Spinal cord (tissue), 10 donors: ENCODE measurements at places on chromosomes 1 and 21. TPM values are rescaled to one million over a fixed set of nuclear protein-coding genes. Genes with fewer than 3 reads are reported as not detected.
A peak's percentile ranks its signal among the peaks of the same experiment; 100 is the strongest.

TEDDM1 gene
- total RNA-seq, result not detected

DNA sequence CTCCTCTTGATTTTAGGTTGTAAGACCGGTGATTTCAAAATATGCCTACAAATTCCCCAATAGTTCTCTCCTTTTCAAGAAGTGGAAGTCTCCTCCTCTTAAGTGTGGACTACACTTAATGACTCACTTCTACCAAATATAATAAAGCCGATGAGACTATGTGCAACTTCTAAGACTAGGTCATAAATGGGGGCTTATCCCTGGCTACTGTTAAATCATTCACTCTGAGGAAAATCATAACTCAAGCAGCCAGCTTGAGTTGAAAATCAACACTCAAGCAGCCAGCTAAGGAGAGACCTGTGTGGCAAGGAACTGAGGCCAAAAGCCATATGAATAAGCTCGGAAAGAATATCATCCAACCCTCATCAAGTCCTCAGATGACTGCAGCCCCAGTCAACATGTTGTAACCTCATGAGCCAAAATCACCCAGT is 49.6 kb upstream of the PSMG1 start:
- DNase-seq, result no peak

DNA sequence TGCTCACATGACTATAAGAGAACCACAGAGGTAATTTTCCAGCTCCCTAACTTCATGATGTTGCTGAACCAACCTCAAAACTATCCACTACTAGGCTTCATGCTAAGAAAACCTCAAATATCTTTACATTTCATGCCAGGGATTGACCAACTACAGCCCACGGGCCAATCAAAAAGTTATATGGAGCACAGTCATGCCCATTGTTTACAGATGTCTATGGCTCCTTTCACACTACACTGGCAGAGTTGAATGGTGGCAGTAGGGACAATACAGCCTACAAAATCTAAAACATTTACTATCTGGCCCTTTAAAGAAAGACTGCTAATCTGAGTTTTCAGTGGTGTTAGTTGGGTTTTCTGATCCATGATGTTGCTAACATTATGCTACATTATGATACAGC is 154.8 kb downstream of the TM2D1 start:
- DNase-seq, result no peak

CLCA4 gene
- 0.17 TPM for total RNA-seq

- DNase-seq, result peak; percentile 19
These were observed 42.3 kb downstream of the LACTBL1 start for GRCh38 chr1:22930240-22930912.

TIE1 gene
- total RNA-seq, result 32.3 TPM

GRCh38 chr1:18649693-18650370 is 19.2 kb downstream of the PAX7 start:
- no peak for DNase-seq

HRNR gene
- total RNA-seq, result not detected

DNA sequence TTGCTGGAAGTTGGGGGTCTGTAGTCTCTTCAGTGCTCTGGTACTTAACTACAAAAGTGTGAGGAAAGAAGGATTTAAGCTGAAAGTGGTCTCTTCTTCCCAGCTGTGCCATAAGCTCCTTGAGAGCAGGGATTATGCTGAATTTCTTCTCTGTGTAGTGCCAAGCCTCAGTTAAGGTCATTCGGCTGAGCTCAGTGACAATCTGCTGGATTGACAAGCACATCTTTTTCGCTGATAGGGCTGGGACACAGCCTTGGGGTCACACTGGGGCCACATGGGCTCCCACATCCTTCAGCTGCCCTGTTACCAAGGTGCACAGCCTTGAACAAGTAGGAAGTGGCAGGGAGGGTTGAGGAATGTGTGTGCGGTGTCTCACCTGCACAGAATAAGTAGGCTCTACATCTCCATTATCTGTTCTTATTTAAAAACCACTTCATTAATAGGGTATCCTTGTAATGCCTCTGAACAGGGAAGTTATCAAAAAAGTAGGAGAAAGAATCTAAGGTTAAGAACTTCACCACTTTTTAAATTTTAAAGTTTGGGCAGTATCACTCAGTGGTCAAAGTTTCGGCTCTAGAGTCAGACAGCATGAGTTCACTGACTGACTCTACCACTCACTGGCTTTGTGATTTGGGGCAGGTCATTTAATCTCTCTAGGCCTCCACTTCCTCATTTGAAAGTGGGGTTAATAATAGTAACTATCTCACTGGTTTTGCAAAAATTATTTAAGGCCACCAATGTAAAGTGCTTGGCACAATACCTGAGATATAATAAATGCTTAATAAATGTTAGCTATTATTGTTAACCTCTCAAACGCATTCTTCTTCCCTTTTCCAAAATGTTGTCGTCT is 10.3 kb downstream of the ZBTB40 start:
- DNase-seq, result no peak

- DNase-seq, result no peak
These were observed 178.2 kb upstream of the SGIP1 start for GRCh38 chr1:66355756-66356155.

- no peak for DNase-seq
These were observed 30.3 kb upstream of the PPP2R5A start for GRCh38 chr1:212254853-212255363.

BCAN gene
- total RNA-seq, result 240 TPM

- DNase-seq, result no peak
These were observed 18.6 kb downstream of the SLC2A5 start for GRCh38 chr1:9050803-9051202.

- no peak for DNase-seq
These were observed 9.4 kb upstream of the KIF14 start for GRCh38 chr1:200629876-200630514.

- no peak for DNase-seq
These were observed 126.4 kb downstream of the COL24A1 start for GRCh38 chr1:86030180-86030579.

OXCT2 gene
- total RNA-seq, result 3.0 TPM

ACTA1 gene
- total RNA-seq, result 1.7 TPM

SLC35F3 gene
- total RNA-seq, result 13.5 TPM

DNA sequence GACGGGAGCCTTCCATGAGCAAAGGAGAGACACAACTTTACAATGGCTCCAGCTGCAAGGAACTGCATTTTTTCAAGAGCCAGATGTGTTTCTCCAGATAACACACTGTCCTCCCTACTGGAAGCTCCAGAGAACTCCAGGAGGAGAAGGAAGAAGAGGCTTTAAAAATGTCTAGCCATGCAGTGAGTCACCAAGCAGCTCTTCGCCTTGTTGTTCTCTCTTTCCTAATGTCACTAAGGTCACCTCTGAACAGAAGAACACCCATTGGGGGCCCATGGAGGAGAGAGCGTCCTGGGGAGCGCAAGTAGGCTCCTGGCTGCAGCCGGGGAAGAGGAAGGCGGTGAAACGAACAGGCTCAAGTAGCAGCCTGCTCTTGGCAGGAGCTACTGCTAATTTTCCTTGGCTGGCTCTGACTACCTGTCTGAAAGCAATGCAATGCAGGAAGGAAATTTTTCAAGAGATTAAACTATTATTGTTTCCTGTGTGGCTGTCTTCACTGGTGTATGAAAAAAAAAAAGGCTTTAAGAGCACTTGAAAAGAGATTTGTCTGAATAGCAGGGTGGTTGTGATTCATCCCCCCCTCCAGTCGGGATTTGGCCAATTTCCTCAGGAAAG is 321.9 kb downstream of the SETD4 start:
- no peak for DNase-seq

DNA sequence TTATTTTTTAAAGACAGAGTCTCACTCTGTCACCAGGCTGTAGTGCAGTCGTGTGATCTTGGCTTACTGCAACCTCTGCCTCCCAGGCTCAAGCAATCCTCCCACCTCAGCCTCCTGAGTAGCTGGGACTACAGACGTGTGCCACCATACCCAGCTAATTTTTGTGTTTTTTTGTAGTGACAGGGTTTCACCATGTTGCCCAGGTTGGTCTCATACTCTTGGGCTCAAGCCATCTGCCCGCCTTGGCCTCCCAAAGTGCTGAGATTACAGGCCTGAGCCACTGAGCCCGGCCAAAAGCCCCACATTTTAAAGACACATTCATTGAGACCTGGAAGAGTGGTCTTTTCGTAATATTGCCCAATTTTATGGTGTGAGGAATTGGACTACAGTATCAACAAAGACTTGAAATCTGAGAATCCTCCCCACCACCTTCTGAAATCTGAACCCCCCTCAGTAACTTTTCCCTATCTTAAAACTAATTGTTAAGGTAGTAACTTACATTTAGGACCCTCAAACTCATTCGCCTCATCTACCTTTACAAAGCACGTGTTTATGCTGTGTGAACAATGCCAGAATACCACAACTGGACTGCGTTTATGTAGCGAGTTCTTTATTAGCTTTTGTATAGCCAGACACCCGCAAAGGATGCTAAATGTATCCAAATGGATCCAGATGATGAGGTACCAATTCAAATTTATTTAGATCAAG is 2.7 kb downstream of the ERRFI1 start:
- DNase-seq, result no peak

OSBPL9 gene
- 92.7 TPM for total RNA-seq

DNA sequence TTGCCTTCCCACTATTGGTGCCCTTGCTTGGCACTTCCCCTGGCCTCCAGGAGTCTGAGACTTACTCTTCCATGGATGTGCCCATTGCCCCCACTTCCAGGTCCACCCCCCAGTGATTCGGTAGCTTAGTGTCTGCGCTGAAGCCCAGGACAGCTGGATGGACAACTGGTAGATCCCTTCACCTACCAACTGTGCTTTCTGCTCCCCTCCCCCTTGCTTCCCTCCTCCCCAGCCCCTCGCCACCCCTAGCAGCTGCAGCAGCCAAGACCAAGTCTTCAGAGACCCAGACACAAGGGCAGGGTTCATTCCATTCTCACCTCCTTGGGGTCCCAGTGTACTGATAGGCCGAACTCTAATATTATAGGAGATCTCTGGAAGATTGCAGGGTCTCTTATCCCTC is 6.9 kb downstream of the LMNA start:
- no peak for DNase-seq

OR2L13 gene
- total RNA-seq, result 2.6 TPM

DNA sequence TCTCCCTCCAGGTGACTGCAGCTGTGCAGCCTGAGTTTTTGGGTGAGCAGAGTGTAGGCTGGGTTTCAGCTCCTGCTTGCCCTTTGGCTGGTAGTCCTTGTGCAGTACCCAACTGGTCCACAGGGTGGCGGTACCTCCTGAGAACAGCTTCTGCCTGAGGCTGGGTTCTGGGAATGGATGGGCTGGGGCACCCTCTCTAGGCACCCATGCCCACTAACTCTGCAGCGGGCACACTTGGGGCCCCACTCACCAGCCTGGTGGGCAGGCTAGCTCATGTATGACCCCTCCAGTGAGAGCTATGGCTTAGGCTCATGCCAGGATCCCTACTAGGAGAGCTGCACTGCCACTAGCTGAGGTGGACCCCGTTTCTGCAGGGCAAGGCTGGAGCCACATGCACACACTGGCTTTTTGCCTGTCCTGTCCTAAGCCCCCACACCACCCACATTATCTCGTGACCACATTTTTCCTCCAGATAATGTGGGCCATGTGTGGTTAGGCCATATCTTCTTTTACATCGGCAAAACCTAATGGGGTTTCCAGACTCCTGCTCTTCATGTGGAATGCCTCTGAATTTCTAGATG is 15.5 kb upstream of the GSTM4 start:
- DNase-seq, result no peak

VWA5B1 gene
- 2.2 TPM for total RNA-seq

- no peak for DNase-seq
These were observed 165.7 kb upstream of the IRF2BP2 start for GRCh38 chr1:234775477-234776246.

DNA sequence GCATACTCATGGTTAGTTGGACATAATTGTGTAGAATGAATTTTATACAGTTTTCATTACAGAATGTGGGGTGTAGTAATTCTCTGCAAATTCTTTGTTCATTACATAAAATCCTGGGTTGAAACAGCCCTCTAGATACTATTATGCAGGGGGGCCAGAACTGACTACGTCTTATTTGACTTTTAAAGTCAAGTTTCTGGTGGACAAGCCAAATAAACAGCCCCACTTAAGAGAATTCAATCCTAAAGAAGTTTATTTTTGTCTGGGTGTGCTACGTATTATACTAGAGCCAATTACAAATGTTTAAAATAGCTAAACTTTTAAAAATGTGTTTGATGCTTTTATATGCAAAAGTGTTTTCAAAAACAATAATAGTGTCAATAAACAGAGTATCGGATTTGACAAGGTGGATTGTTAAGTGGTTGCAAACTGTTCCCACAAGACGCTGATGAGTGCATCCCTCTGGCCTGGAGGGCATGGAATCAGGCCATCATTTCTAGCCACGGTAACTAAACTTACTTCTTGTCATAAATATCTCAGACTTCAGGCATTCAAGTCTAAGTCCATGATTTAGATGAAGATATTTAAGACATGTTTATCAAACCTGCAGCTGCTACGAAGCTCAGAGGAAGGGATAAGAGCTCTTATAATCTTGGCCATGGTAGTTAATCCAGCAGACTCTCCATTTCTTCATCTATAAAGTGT is 646.3 kb downstream of the KIF26B start:
- DNase-seq, result no peak

DNA sequence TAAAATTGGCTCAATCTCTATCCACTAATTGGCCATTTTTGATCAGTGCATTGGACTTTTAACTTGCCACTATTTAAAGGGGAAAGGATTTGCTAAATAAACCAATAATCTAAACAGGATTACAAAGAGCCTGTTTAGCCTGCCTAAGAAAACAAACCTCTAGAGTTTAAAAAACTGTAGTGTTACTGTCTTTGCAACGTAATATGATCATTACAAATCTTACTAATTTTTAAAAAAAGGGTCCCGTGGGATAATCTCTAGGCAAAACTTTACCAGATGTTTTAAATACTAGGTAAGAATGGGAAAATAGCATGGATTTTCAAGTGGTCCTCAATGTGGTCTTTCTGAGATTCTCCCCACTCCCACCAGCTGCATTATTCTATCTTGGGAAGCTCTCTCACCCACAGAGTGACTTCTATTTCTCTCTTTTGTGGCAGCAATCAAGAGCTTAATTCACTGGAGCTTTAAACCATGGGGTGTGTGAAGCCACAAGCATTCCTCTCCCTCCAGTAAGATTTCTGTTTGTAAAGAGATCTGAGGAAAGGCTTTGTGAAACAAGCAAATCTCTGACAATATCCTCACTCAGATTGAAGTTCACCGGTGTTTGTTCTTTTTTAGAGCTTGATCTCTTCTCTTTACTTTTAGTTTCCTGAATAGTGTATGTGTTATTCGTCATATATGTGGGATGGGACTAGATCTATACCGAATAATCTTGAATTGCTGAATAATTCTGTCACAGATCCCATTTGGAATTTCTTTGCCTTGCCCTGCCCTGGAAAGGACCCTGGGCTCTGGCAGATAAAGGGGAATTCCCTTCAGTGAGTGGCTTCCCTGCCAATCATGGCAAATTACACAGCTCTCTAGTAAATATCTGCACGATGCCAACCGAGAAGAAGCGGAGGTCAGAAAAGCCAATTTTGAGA is 132.2 kb downstream of the TLR5 start:
- no peak for DNase-seq

- no peak for DNase-seq
These were observed 266.7 kb upstream of the GREM2 start for GRCh38 chr1:240878631-240879030.

DCLRE1B gene
- total RNA-seq, result 11.4 TPM

NCF2 gene
- total RNA-seq, result 7.2 TPM

GRCh38 chr1:22414244-22414751 is 37.4 kb upstream of the ZBTB40 start:
- no peak for DNase-seq

NOS1AP gene
- 6.8 TPM for total RNA-seq
